Activated T-helper 1 cell treated with anti-CD3 and anti-CD28 coated beads, Interleukin-12 subunit alpha, Interleukin-12 subunit beta, Interleukin-2, Interleukin-4 antibody, amounts not matched to agents 30 ng/mL and 10 ng/mL and 1 ng/mL, durations not matched to agents 14 hours and 24 hours and 36 hours (primary cell): ENCODE measurements at places on chromosomes 16 and 17.

DNA sequence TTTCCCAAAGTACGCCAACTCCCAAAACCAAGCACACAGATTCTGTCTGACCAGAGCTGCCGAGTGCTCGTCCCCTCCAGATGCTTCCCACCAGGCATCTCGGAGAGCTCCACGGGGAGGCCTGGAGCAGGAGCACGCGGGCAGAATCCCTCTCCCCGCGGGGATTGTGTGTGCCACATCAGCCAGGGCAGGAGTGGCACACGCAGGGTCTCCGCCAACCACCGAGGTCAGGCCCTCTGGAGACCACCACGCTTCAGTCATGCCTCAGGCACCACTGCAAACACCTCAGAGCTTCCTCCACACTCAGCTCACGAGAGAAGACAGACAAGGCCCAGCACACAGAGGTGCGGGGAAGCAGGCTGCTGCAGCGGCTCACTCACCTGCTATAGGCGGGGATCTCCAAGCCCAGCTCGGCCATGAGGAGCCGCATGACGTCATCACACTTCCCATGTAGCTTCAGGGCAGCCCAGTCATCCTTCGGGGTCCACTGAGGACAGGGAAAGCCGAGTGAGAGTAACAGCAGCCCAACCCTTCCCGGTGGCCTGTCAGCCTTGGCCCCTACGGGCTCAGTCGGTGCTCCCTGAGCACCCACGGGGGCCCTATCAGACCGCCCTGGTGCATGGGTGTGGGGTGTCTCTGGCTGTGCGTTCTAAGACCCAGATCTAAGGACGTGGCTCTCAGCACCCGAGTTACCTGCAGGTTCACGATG lies 2.3 kb upstream of the PCYT2 start:
- DNase-seq: no peak
- no peaks in the 10 kb centered on the region for H3K27me3 ChIP-seq
- H3K27ac ChIP-seq: no peak overlapping the region
- peaks cover 26% of the 10 kb centered on the region for H3K36me3 ChIP-seq

DNA sequence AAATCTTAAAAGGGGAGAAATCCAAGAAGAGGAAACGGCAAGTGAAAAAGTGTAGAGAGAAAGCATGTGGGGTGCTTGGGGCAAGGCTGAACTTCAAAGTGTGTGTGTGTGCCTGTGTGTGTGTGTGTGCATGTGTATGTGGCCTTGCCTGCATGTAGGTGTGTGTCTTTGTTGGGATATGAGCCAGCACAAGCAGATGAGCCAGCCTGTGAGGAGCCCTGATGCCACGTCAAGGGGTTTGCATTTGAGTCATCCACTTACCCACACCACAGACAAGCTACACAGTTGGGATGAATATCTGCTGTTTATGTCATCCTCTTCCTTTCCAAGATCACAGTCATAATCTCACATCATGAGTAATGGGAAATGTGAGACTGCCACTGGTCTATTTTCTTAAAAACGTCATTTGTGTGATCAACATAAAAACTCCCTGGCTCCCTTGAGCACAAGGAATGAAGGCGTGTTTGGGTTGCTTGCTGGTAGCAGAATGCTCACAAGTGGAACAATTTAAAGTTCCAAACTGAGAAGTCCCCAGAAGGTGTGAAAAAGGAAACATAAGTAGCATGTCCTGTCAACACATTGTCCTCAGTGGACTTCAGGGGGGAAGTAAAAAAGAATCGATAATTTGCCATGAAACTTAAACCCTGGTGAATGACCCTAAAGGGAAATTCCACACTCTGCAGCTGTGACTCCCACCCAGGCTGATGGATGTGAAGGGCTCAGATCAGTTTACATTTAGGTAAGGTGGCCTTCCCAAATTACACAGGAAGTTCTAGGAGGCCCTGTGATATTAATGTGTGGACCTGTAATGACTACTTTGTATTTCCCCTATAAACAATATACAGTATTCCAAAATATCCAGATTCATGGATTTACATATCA lies 14.7 kb downstream of the KCTD19 start:
- peak overlapping the region; percentile 19 for H3K4me3 ChIP-seq
- peak; percentile 78 for DNase-seq
- peaks cover 45% of the 10 kb centered on the region for H3K4me1 ChIP-seq
- H3K27ac ChIP-seq: peak overlapping the region; percentile 98
- peaks cover 2% of the 10 kb centered on the region for H3K36me3 ChIP-seq

- H3K4me3 ChIP-seq: no peak overlapping the region
- H3K27me3 ChIP-seq: no peaks in the 10 kb centered on the region
- H3K36me3 ChIP-seq: no peaks in the 10 kb centered on the region
Measured at GRCh38 chr16:52422307-52422706, 124.6 kb downstream of the TOX3 start.

DNA sequence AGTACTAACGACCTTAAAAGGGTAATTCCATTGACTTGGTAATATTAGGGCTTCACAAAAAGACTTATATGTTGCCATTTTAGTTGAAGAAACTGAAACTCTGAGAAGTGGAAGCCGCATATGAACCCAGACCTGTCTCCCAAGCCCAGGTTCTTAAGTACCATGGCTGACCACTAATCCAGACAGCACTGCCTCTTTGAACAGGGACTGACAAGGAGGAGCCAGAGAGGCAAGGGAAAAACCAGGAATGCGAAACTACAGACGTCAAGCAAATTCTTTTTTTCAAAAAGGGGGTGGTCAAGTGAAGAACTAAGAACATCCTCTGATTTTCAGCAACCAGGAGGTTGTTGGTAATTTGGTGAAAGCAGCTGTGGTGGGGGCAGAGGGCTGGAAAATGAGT lies 15.2 kb downstream of the CYB5D1 start:
- no peak for DNase-seq
- no peak overlapping the region for H3K4me3 ChIP-seq
- peaks cover 25% of the 10 kb centered on the region for H3K36me3 ChIP-seq
- no peak overlapping the region for H3K27ac ChIP-seq

DNA sequence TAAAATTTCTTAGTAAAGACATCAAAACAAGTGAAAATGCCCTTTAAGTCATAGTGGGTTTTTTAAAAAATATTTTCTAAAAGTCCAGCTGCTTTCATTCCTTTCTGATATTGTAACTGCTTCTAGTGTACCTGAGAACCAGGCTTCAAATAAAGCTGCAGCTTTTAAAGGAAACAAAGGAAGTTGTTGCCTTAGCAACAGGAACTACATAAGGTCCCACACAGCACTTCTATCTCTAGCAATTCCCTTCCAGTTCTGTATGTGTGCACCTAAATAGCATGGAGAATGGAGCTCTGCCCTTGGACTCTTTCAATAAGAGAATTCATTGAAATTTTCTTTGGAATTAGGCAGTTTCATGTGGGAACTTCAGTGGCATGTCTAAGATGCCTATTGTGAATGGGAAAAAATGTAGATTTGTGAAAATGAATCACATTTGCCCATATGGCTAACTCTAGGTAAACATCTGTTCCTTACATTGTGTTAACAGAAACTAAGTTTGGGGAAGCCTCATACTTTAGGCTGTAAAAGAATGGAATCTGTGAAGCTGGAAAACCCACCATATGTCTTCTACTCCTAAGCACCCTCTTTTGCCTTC lies 206.4 kb downstream of the KIF2B start:
- no peak overlapping the region for H3K4me3 ChIP-seq
- H3K27ac ChIP-seq: no peak overlapping the region
- no peaks in the 10 kb centered on the region for H3K4me1 ChIP-seq
- H3K36me3 ChIP-seq: no peaks in the 10 kb centered on the region

DNA sequence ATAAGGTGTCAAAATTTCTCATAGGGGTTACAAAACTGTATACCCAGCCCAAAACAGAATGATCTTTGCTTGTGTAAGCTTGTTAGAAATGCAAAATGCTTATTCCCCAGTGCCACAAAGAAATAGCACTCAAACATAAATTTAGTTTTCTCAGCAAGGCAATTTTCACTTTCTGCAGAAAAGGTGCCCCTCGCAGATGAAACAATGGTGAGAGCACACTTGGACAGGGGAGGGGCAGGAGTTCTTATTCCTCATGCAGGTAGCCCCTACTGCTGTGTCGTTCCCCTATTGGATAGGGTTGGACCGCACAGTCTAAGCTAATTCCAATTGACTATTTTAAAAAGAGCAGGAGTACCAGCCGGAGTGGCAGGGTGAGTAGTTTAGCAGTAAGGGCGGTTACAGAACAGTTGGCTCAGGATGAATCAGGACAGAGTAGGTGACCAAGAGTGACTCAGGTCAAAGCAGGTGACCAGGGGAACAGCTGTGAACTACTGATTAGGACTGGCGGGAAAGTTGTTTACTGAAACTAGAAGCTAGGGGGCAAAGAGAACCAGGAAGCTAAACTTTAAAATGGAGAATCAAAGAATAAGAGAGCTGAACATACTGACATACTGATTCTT lies 5.5 kb upstream of the LDHD start:
- peaks cover 1% of the 10 kb centered on the region for H3K36me3 ChIP-seq
- no peak overlapping the region for H3K4me3 ChIP-seq
- no peaks in the 10 kb centered on the region for H3K27me3 ChIP-seq
- no peaks in the 10 kb centered on the region for H3K4me1 ChIP-seq
- DNase-seq: no peak

DNA sequence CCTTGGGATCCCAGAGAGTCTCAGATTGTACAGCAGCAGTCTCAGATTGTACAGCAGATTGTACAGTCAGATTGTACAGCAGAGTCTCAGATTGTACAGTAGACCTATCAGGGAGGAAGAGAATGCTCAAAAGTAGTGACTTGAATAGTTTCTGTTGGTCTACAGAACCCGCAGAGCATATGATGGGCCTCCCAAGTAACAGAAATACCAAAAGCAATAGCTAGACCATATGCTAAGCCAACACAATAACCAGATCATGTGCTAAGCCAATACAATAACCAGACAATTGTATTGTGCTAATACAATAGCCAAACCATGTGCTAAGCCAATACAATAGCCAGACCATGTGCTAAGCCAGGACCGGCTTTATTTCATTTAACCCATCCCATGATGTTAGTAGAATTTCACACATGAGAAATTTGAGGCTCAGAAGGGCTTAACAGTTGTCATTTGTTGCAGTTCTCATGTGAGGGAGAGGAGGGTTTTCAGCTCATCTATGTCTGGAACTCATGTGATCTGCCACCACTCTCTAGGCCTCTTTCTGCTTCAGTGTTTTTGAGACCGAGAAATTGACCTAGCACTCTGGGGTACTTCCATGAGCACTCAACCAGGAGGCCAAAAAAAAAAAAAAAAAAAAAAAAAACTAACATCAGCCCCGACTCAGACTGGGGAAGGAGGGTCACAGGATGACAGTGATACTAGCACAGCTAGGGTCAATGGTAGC lies 144.0 kb downstream of the SOX9 start:
- no peaks in the 10 kb centered on the region for H3K27me3 ChIP-seq
- H3K4me1 ChIP-seq: no peaks in the 10 kb centered on the region
- no peak overlapping the region for H3K4me3 ChIP-seq
- no peak for DNase-seq

DNA sequence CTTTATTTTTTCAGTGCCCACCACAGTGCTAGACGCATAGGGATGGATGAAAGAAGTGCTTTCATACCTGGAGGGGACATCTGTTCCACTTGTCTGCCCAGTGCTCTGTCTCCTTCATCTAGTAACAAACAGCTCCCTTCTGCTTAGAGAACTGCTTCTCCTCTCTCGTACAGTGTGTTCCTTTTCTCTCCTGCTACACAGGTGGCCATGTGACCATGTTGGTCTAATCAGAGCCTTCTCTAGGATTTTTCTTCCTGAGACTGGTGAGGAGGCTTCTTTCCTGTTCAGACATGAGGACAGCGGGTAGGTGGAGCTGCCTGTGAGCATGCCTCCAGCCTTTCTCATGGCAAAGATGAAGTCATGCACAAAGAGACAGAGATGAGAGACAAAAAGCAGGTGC lies 182.7 kb downstream of the TMEM132E start:
- peaks cover 3% of the 10 kb centered on the region for H3K27me3 ChIP-seq
- no peak for DNase-seq
- no peak overlapping the region for H3K4me3 ChIP-seq
- no peaks in the 10 kb centered on the region for H3K36me3 ChIP-seq
- H3K4me1 ChIP-seq: no peaks in the 10 kb centered on the region

DNA sequence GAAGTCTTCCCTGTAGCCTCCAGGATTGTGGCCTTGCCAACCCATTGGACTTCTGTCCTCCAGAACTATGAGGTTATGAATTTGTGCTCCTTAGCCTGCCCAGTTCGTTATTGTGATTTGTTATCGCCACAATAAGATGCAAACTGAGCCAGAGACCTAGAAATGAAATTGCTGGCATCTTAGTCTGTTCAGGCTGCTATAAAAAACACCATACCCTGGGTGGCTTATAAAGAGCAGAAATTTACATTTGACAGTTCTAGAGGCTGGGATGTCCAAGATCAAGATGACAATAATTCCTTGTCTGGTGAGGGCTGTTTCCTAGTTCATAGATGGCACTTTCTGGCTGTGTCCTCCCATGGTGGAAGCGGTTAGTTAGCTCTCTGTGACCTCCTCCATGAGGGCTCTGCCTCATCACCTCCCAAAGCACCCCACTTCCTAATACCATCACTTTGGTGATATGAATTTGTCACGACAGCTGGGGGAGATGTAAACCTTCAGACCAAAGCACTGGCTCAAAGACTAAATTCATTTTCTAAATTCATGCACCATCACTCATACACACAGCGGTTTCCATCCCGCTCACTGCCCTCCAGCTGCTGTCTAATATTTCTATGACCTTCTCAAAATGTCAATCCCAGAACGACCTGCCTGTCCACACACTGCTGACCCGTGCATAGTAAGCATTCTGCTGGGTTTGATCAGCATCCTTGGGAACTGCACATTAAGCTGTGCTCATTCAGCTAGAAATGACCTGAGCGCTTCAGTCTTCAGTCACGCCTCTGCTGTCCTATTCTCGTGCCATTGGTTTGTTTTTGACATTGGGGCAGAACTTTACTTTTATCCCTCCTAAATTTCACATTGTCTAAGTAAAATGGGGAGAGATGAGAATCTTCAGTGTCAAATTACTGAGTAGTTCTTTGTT lies 36.6 kb downstream of the GINS3 start:
- H3K4me1 ChIP-seq: peaks cover 15% of the 10 kb centered on the region
- H3K27me3 ChIP-seq: peaks cover 17% of the 10 kb centered on the region
- DNase-seq: no peak
- no peaks in the 10 kb centered on the region for H3K36me3 ChIP-seq

DNA sequence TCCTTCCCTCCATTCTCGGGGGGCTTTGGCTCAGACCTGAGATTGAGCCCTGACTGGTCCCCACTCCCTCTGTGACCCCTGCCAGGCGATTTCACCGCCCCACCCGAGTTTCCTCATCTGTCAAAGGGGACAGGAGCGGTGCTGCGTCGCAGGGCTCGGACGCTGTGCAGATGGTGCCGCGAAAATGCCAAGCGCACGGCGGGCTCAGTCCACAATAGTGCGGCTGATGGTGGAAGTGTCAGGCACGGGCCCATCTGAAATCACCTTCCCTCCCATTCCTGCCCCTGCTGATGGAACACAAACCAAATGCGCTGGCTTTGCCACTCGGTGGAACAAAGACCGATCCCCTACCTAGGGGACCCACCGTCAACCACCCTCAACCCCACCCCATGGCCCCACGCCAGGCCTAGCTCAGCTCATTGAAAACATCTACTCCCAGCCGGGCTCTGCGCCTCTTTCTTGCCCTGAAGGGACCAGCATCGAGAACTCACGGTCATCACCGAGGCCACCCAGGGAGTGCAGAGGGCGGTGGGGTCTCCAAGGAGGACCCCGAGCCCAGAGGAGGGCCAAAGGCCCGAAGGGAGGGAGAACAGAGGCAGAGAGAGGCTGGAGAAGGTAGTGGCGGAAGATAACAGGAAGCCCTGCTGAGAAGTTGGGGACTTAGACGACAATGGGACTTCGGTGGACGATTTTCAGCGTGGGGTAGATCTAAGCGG lies 1.4 kb downstream of the CARHSP1 start:
- H3K27ac ChIP-seq: peak overlapping the region; percentile 90
- DNase-seq: peak; percentile 8
- H3K36me3 ChIP-seq: peaks cover 2% of the 10 kb centered on the region
- no peaks in the 10 kb centered on the region for H3K27me3 ChIP-seq
- H3K4me3 ChIP-seq: peak overlapping the region; percentile 92
